Esophagus squamous epithelium (tissue), 5 donors: ENCODE measurements at places on chromosomes 12 and 14.

DNA sequence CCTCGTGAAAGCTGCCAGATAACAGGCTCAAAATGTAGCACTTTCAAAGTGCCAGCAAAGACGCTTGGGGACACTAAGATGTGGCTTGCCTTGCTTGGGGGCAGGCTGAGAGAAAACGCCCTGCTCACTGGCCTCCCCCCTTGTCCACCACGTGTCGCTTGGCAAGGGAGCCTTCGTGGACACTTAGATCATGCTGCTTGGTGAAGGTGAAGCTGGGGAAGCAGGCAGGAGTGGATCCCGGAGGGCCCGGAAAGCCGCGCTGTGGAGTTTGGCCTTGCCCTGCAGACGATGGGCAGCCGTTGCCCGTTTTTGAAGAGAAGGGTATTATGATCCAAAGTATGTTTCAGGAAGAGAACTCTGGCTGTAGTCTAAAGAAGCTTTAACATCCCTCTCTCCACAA, 53.4 kb upstream of the BDKRB2 start:
- DNase-seq = no peak

- DNase-seq = no peak
Observed at GRCh38 chr14:23483236-23483854, 13.8 kb downstream of the NGDN start.

DNA sequence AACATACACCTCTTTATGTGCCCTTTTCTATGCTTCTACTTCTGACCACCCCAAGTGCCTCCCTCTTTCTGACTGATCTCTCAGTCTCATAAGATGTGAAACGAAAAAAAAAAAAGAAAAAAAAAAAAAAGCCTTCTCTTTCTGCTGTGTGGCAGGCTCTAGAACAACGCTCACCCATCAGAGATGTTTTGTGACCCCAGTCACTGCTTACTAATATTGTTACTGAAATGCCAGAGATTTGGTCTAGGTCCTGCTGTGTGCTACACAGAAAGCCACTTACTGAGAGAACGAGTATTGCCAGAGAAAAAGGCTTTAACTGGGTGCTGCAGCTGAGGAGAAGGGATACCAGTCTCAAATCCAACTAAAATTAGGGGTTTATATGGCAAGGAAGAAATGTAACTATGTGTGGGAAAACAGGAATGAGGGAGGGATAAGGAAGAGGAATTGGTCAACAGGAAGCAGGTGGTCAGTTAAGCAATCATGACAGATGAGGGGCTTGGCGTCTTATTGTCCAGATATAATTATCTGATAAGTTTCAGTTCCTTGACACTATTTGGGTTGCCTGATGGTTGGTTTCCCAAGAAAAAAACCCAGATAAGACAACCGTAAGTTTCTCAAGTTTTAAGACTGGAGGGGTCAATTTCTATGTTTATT, 149.0 kb downstream of the NAV3 start:
- DNase-seq = no peak

GRCh38 chr14:93566065-93566693, 135.4 kb downstream of the UNC79 start:
- DNase-seq = no peak

GRCh38 chr14:57246933-57247657, 21.6 kb downstream of the EXOC5 start:
- no peak for DNase-seq

- DNase-seq = no peak
Observed at GRCh38 chr12:6768990-6769389, 2.8 kb downstream of the PTMS start.

DNA sequence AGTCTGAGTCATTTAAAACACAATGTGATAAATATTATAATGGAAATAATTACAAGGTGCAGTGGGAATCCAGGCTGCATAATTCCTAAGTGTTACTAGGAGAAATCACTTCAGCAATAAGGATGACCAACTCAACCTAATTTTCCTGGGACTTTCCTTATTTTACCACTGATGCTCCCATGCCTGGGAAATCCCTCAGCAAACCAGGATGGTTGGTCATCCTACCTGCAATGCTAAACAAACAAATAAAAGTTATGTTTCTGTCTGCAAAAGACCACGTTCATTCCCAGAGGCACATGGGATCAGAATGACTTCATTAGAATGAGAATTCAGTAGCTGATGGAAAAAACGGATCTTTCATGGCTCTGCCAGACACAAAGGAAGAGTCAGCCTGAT, 130.8 kb upstream of the RAP1B start:
- no peak for DNase-seq

- no peak for DNase-seq
Observed at GRCh38 chr12:123387508-123388176, 3.7 kb downstream of the KMT5A start.

- no peak for DNase-seq
Observed at GRCh38 chr14:49880267-49881064, 12.4 kb upstream of the ARF6 start.

DNA sequence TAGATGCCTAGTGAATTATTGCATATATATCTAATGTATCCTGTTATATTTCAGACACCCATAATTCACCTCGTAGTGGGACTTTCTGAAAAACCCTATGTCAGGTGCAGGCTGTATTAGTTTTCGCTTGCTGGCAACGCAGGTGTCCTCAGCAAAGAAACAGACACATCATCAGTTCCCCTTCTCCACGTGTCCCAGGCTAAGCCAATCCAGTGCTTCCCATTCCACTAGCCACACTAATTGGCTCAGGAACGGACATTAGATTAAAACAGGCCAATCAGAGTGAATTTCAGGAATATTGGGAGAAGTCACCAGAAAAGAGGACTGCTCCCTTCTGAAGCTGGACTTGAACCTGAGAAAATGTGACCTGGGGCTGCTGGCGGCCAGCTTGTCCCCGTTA, 151.3 kb downstream of the PTPN11 start:
- no peak for DNase-seq

DNA sequence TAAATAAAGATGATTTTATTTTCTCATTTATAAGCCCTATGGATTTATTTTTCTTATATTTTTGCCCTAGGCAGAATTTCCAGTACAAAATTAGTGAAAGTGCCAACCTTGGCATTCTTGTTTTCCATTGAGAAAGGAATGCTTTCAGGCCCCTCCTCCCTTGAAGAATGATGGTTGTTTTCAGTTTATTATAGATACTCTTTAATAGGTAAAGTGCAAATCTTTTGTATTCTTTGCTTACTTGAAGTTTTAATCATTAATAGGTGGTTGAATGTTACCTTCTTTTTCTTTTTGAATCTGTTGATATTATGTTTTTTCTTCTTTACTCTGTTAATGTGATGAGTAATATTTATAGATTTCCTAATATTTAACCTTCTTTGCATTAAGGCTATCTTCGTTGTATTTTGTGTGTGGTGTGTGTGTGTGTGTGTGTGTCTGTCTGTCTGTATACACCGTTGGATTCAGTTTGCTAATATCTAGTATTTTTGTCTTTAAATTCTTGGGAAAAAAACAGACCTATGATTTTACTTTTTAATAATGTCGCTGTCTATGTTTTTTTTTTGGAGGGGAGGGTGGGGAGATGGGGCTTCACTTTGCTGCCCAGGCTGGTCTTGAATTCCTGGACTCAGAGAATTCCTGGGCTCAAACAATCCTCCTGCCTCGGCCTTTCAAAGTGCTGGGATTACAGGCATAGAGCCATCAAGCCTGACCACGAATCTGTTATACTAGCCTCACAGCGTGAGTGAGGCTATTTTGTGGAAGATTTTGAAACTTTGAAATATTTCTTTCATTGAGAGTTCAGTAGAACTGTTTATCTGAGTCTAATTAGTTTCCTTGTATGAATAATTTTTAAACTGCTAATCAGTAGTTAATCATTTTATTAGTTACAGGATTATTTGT, 13.5 kb downstream of the SRGAP1 start:
- DNase-seq = no peak

- DNase-seq = no peak
Observed at GRCh38 chr14:83196236-83196635, 1662.6 kb upstream of the SEL1L start.

GRCh38 chr12:2384533-2385351, 332.0 kb downstream of the CACNA1C start:
- no peak for DNase-seq
